ENCODE measurements at places on chromosomes 4 and X.

DNA sequence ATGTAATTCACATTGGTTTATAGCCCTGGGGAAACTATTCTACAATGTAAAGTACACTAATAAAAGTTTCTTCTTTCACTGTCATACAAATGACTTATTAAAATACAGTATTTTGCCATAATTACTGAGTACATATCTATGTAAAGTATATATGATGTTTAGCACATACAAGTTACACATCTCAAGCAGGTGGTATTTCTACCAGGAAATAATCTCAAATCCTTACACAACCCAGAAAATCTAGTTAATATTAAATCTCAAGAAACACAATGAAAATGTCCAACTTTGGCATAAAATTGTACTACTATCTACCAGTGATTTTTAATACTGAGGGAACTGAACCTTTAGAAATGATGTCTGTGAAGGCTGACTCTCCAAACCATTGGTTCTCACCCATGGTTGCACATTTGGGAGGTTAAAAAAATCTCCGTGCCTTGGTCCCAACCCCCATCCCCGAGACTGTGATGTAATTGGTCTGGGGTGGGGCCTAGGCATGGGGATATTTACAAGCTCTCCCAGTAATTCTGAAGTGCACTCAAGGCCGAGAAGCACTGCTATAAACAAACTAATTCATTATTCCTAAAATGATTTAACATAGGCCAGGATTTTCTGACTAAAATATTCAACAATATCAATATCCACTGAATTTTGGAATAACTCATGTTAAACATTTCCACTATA is 27.6 kb downstream of the MAP3K15 start:
- no peak for DNase-seq

DNA sequence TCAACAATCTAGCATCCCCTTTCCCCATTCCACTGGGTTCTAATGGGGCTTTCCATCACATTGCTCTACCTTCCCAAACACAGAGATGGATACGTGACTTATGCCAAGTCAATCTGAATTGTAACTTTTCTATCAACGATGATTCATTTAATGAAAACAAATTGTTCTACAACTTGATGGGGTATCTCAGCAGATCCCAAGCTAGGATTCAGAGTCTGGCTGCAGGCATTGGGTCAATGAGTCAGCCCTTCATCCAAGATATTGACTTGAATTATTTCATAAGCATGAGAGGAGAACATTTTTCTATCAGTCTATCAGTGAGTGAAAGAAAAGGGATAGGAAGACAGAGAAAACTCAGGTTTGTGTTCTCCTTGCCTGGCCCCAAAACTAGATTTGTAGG is 15.0 kb upstream of the HPGDS start:
- no peak for DNase-seq

DNA sequence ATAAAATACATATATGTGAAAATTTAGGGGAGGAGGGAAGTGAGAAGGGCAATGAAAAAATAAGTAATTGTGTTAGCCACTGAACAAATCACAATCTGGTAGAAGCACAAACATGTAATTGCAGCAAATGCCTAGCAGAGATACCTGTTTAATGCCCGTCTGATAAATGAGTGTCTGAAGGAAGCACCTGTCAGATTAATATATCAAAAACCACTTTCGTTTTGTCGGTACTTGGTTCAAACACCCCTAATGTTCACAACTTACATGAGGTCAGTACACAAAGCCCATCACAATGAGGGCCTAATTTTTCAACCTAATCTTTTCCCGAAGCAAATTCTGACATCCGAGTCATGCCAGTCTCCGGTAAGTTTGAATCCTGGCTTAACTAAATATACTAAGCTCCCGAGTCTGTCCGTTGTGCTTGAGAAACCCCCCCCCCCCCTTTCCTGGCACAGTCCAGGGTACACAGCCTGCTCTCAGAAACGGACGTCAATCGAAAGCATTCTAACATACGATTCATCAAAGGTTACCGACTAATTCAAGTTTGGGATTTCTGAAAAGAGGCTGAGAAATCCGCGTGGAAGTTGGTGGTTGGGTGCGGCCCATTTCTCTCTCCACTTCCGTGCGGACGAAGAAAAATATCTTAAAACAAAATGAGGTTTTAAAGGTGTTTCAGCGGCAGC is 758 bp downstream of the SDAD1 start:
- DNase-seq: no peak

GRCh38 chr4:184150102-184150839 is 67.4 kb downstream of the ENPP6 start:
- no peak for DNase-seq

- DNase-seq: no peak
Observed at GRCh38 chr4:157819693-157820464, 352.9 kb downstream of the GASK1B start.

- DNase-seq: no peak
Observed at GRCh38 chrX:110180928-110181310, 137.0 kb downstream of the AMMECR1 start.

- no peak for DNase-seq
Observed at GRCh38 chr4:86294883-86295282, 65.0 kb downstream of the MAPK10 start.

Data from activated CD8-positive, alpha-beta memory T cell treated with anti-CD3 and anti-CD28 coated beads for 1 hour (primary cell).